ENCODE measurements at places on chromosomes 5 and 9. TPM values are rescaled to one million over a fixed set of nuclear protein-coding genes. Genes with fewer than 3 reads are reported as not detected.

Gene SUSD3
- total RNA-seq, result 62.8 TPM

Gene KIF20A
- total RNA-seq, result not detected

Gene JADE2
- total RNA-seq, result 271 TPM

- no peak for DNase-seq
Measured at GRCh38 chr9:135300346-135301141, 179.0 kb upstream of the PPP1R26 start.

DNA sequence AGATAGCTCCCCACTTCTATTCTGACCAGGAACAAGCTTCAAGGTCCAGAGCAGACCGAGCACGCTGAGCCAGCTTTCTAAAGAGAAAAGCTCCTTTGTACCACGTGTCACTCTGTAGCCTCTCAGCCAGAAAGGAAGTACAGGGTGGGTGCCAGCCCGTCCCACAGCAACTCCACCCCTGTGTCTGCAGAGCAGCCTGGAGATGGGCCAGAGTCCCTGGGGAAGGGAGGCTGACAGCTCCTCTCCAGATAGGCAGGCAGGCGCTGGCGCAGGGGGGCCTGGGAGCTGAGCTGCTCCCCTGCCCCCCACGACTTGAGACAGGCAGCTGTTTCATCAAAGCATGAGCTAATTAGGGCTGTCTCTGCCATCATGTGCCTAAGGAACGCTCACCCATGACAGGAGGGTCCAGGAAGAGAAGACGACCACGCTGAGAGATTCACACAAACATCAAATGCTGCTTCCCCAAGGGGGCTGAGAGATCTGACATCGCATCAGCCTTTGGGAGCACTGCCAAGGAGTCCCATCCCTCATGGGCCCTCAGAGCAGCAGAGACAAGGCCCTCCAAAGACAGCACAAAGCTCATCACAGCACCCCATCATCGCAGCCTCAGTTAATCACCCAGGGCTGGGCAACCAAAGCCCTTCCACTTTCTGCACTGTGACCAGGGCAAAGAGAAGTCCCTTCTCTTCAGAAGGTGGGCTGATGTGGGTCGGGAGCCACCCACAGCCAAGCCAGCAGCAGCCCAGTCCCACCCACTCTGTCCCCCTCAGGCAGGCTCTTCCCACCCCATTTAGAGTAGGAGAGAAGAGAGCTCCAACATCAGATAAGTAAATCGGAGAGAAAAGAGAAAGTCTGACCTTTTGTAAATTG lies 78.5 kb upstream of the LRRTM2 start:
- no peak for DNase-seq

GRCh38 chr5:96743805-96744204 lies 63.9 kb downstream of the ERAP1 start:
- no peak for DNase-seq

DNA sequence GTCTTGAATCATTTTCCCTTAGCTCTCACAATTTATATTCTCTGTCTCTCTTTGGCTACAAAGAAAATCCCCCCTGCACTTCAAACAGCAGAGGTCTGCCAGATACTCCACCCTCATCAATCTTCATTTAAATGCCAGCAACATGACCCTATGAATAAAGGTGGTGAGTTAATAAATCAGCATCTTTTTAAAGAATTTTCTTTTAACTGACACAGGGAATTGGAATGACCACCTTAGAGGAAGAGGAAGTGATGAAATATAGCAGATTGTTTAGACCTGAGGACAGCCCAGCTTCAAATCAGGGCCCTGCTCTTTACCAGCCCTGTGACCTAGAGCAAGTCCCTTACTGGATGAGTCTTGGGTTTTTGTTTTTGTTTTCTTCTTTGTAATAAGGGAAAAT lies 223.1 kb upstream of the PAPPA start:
- no peak for DNase-seq
